EH (cell line): ENCODE measurements at places on chromosomes 2 and 18.

DNA sequence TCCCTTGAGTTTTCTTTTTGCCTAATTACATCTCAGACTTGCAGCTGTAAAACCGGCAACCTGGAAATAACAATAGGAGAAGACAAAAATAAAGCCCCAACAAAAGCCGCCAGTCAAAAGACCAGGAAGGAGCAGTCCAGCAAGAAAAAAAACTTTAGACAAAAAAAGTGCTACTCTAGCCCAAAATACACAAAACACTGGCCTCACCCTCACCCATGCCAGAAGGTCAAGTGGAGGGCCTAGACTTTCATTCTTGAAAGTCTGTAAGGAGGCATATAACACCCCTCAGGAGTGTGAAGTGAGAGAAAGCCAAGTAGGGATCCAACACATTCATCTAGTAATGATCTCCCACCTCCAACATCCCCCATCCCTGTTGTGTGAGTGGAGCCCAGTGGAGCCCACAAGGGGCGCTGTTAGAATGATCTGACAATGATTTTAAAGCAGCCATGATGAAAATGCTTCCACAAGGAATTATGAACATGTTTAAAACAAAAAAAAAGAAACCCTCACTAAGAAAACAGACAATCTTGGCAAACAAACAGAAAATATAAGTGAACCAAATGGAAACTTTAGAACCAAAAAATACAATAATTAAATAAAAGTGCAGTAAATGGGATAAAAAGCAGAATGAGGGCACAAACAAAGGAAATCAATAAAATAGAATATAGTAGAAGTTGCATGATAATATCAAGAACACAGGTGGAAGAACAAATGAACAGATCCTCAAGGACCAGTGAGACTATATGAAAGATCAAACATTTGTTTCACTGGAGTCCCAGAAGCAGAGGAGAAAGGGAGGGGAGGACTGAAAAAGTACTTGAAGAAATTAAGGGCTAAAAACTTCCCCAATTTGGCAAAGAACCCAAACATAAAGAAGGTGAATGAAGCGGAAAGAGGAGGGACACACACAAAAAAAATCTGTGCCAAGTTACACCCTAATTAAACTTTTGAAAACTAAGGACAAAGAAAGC is 23.9 kb downstream of the SESTD1 start:
- no peak for DNase-seq

DNA sequence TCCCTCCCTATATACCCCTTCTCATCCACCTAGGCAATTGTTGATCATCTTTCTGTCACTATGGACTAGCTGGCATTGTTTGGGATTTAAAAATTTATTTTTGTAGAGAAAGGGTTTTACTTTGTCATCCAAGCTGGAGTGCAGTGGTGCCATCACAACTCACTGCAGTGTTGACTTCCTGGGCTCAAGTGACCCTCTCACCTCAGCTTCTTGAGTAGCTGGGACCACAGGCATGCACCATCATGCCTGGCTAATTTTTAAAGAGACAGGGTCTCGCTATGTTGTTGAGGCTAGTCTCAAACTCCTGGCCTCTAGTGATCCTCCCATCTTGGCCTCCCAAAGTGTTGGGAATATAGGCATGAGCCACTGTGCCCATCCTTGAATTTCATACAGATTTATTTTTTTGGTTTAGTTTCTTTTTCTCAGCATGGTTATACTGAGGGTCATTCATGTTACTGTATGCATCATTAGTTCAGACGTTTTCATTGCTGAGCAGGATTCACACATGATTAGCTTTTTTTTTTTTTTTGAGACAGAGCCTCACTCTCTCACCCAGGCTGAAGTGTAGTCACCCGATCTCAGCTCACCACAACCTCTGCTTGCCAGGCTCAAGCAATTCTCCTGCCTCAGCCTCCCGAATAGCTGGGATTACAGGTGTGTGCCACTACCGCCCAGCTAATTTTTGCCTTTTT is 8.6 kb upstream of the PCARE start:
- no peak for DNase-seq

DNA sequence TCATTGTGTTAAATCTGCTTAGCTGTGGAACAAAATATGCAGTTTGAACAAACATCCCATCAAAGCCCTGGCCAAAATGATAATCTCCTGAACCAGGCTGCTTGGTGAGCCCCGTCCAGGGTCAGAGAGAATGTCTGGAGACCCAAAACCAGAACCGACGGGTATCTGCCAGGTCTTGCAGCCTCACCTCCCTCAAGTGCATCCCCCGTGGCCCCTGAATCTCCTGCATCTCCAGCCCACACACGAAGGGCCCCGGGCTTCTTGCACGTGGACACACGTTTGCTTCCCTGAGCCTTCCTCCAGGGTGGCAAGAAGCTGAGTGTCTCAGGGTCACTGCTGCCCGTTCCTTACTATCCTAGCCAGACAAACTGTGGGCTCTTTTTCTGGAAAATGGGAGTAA is 50.5 kb upstream of the PXDN start:
- no peak for DNase-seq

DNA sequence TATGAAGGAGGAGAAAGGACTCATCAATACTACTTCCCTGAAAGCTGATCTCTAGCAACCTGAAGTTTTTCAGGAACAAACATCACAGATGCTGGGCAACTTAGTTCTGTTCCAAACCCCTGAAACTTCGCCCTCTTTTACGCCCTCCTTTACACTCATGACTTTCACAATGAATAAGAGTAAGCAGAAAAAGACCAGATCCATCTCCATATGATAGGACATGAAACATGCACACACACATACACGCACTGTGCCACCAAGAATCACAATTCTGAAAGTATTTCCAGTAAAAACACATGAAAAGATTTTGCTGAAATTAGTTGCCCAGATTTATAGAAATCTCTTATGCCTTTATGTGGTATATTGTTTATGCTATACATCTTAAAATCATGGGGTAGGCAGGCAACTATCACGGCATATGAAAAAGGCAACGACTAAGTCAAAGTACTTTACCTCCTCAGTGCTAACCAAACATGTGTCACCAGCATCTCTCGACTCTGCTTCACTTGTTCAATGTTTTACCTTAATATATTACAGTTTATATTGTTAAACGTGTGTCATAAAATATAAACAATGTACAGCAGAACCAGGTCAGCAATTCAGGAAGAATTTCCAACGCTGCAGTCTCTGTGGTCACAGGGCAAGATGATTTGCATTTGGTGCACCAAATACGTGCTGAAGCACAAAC is 47.8 kb downstream of the NHEJ1 start:
- DNase-seq: no peak

GRCh38 chr18:23071285-23071684 is 64.0 kb upstream of the CABLES1 start:
- peak; percentile 56 for DNase-seq

- DNase-seq: peak; percentile 37
Observed at GRCh38 chr2:199940373-199940772, 14.9 kb downstream of the TYW5 start.

- DNase-seq: peak; percentile 99
Observed at GRCh38 chr18:49052891-49053644, 102.3 kb upstream of the SMAD7 start.

GRCh38 chr2:166417669-166418068 is 41.9 kb upstream of the SCN9A start:
- peak; percentile 58 for DNase-seq

DNA sequence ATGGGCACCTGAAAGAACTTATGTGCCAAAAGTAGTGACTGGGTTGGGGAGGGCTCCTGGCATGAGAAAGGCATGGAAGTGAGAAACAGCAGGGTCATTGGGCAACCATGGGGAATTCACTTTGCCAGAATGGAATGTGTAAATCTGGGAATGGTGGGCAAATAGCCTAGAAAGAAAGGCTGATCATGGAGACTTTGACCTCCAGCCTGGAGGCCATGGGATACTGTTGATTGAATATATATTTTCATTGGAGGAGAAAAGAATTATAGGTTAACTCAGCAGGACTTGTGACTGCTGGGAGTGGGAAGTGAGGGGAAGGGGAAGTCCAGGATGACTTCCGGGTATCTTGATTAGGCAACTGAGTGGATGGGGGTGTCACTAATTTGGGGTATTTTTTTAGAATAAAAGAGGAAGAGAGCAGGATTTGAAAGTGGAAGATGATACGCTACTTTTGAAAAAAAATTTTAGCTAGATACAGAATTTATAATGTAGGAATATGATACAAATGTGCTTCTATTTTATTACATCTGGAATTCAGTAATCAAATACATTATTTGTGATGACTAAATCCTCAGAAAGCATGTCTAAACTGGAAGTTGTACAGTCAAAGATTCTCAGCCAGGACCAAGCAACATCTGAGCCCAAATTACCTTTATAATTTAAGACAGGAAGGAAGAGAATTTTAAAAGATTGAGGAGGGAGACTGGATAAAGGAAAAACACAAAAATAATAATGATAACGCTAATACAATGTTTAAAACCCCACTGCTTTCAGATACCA is 116.2 kb downstream of the GATA6 start:
- peak; percentile 4 for DNase-seq

- no peak for DNase-seq
Observed at GRCh38 chr2:221758076-221758475, 186.0 kb upstream of the EPHA4 start.

- DNase-seq: no peak
Observed at GRCh38 chr2:105449076-105449475, 50.2 kb upstream of the FHL2 start.

DNA sequence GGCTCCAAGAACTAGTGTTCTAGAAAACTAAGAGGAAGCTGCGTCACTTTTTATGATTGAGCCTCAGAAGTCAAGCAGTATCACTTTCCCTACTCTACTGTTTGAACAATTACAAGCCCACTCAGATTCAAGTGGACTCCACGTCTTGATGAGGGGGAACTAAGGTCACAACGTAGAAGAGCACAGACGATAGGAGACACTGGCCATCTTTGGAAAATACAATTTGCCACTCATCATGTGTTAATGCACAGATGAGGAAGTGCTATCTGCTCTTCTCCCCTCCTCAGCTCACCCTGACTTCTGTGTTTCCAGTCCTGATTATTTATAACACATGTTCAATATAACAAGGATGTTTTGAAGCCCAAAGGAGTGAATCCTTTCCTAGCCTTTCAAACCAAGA is 76.1 kb upstream of the CYP1B1 start:
- DNase-seq: no peak

DNA sequence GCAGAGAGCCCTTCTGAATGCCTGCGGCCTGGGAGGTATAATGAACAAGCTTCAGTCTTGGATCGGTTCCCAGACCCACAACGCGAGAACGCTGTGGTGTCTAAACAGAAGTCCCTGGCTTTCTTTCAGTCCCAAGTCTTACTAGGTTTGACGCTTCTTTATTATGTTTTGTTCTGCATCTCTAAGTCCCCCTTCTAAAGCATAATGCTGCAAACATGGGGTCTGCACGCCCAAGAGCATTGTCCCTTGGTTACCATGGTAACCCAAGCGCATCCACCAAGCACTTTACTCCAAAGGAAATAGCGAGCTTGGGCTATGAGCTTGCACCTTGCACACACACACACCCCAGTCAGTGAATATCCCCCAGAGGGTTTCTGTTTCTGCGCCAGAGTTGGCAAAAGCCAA is 193.7 kb downstream of the INO80D start:
- DNase-seq: peak; percentile 25

GRCh38 chr18:12405066-12405465 is 2.7 kb upstream of the PRELID3A start:
- no peak for DNase-seq

DNA sequence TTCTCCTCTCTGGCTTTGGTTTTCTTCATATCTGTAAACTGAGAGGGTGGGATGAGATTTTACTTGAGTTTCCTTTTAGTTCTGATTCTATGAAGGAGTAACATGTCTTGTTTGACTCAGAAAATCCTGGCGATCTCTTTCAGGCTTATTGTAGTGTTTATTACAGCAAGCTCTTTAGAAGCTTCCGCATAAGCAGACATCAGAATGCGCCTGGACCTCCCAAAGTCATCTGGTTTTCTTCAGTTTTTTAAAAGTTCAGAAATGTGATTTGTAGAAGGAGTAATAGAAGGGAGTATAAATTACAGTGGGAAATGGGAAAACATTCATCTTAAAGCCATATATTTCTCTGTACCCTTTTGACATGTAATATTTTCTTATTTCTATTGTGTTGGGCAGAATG is 68.4 kb downstream of the EML6 start:
- DNase-seq: no peak

DNA sequence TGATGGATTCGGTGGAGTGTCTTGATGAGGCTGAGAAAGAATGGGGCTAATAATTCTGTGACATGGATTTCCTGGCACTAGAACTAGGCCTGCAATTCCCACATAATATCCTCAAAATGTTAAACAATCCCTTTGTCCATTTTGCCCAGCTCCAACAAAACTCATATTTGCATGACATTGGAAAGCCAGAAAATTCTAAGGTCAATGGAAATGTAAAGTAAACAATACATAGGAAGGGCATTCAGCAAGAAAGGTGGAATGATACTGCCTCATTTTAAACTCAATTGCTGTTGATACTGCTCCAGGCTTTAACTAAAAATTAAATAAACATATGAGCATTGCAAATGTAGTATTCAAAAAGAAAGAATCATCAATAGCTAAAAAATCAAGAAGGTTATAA is 434.8 kb upstream of the SLC8A1 start:
- no peak for DNase-seq

DNA sequence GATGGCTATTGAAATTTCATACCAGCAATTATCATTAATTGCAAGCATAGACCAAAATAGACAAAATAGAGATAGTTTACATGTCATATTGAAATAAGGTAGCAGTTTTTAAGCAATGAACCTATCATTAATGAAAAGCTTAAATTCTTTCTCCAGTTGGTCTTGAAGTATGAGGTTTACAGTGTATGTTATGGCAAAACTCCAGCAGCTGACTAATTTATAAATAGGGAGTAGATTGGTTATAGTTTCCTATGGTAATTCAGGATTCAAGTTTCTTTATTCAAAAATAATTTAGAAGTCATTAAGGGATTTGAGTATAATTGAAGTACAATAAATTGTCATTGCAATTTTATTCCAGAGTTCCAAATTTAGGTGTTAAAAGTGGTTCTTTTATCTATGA is 69.6 kb upstream of the COL5A2 start:
- peak; percentile 79 for DNase-seq

DNA sequence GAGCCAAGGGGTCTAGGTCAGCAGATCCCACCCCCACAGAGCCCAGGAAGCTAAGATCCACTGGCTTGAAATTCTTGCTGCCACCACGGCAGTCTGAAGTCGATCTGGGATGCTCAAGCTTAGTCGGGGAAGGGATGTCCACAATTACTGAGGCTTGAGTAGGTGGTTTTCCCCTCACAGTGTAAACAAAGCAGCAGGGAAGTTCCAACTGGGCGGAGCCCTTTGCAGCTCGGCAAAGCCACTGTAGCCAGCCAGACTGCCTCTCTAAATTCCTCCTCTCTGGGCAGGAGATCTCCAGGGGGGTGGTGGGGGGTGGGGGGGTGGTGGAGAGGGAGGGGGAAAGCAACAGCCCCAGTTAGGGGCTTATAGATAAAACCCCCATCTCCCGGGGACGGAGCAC is 419.5 kb downstream of the NUP35 start:
- DNase-seq: no peak

DNA sequence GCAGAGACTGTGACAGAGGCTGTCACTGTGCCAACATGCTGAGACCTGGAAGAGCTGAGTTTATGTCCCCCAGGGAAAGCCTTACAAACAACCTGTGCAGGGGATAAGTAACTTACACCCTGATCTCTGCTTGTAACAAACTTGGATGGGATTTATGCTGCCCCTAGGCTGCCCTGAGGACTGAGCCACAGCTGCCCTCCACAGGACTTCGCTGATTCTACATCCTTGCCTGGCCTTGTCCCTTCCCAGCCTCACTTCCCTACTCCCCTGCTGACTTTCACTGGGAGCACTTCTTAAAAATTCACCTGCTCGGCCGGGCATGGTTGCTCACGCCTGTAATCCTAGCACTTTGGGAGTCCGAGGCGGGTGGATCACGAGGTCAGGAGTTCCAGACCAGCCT is 45.9 kb upstream of the ASAP2 start:
- no peak for DNase-seq

GRCh38 chr18:36809590-36810381 is 19.0 kb downstream of the TPGS2 start:
- DNase-seq: peak; percentile 81
